ENCODE measurements at places on chromosomes 4 and X.

- DNase-seq = no peak
These were observed 1071.8 kb downstream of the FAT4 start for GRCh38 chr4:126386512-126386911.

DNA sequence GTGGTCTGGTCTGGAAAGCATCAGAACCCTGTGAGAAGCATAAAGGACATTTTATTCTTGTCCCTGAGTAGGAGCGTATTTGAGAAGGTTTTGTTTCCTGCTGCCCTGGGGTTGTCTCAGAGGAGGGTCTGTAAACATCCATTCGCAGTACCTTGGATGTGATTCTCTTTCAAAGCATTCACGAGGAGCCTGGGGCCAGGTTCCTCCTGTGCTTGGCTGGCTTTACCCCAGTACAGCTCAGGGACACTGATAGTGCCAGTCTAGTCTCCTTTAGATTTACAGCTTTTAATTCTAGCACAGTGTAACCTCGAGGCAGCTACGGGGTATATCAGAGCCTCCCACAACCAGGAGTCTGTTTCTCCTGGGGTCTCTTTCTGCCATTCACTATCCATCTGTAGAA, 2.7 kb downstream of the CLRN2 start:
- no peak for DNase-seq

DNA sequence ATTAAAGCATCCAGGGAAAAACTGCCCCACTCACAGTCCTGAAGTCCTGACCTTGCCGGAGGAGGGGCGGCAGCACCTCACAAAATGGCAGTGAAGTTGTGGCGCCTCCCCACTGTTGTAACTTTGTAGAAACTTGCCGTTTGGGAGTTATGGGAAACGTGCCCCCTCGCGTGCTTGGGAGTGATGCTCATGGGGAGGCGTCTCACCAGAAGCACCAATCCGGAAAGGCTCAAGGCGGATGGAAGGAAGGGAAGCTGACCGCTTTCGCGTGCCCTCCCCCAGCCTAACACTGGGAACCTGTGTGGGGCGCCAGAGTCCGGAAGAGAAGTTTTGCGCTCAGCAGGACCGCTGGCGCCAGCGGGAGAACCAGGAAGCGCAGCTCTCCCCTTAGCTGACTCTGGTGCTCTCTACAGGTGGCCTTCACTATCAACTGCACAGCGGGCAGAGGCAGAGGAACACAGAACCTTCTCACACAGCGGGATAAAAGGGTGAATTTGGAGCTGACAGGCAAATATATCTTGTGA, at the start of the genes CT45A10 and SAGE1:
Gene CT45A10 (minus strand): TSS at position 151 of the 524 bp plus-strand sequence. CDS start 8,100 bp downstream, outside the sequence.
Gene SAGE1 (plus strand): TSS at position 423 of the 524 bp plus-strand sequence. CDS start 2,527 bp downstream, outside the sequence.
- no peak for DNase-seq

GRCh38 chrX:7261672-7262332, 113.8 kb upstream of the PUDP start:
- no peak for DNase-seq

DNA sequence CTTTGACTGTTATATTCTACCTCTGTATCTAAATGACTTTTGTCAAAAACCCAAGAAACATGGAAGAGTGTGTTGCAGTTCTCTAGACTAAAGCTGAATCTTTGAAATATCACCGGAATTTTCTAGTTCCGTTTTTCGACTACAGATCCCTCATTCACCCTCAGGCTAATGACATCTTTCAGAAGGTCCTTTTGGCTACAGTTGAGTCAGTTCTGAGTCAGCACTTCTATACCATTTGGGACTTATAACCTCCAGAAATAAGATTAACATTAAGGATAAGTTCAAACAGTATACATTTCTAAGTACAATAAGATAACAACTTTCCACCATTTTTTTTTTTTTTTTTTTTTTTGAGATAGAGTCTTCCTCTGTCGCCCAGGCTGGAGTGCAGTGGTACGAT, 331.0 kb upstream of the CPXCR1 start:
- DNase-seq = no peak

GRCh38 chr4:184851200-184851541, 25.4 kb upstream of the ACSL1 start:
- no peak for DNase-seq

GRCh38 chr4:87007528-87008446, 73.0 kb downstream of the AFF1 start:
- no peak for DNase-seq

- no peak for DNase-seq
These were observed 223.0 kb upstream of the GATB start for GRCh38 chr4:151983854-151984253.

DNA sequence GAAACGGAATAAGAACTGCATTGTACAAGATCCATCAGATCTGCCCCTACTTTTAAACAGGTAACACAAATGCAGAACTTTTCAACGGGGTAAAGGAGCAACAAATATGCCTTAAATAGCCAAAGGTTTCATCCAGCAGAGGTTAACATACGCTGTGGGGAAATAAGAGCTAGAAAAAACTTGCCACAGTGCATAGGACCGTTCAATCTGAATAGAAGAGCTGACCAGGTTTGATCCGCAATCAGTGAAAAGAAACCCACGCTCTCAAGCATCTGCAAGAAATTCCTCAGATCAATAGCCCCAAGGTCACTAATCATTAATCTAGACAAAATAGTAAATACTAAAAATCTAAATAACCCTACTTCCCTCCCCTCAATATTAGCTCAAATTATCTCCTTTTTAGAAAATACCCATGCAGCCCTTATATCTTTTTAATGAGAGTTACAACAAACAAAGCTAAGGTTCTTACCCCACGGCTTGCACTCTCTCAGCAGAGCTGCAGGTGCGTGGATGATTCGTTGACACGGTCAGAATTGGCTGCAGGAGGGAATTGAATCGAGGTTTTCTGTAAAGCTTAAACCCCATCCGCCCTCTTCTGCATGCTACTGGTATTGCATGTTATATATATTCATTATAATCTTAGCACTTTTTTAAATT, at the start of gene TLR10:
Gene TLR10 (minus strand): TSS at position 539 of the 657 bp plus-strand sequence. CDS start 7,400 bp downstream, outside the sequence.
- no peak for DNase-seq

- DNase-seq = no peak
These were observed 729.1 kb downstream of the STPG2 start for GRCh38 chr4:97414161-97414560.

DNA sequence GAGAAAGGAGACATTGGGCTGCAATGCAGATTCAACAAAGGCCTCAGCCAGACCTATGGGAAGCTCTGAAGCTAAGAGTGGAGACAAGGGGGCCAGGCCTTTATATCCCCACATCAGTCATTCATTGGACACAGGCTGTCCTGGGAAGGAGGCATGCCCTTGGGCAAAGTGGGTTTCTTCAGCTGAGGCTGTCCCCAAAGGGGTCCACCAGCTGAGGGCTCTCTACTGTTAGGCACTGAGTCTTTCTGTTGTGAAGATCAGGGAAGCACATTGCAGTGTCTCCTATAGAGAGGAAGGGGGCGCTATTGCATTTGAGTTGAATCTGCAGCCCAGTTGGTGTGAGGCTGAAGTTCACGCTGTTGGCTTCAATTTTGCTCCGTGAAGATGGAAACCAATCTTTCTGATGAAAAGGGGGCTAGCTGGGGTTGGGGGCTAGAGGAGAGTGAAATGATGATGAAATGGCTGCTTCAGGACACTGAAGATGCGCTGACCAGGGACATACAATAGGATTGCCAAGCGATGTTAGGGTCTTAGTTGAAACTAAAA, 48.0 kb downstream of the SLC25A5 start:
- peak; percentile 7 for DNase-seq

DNA sequence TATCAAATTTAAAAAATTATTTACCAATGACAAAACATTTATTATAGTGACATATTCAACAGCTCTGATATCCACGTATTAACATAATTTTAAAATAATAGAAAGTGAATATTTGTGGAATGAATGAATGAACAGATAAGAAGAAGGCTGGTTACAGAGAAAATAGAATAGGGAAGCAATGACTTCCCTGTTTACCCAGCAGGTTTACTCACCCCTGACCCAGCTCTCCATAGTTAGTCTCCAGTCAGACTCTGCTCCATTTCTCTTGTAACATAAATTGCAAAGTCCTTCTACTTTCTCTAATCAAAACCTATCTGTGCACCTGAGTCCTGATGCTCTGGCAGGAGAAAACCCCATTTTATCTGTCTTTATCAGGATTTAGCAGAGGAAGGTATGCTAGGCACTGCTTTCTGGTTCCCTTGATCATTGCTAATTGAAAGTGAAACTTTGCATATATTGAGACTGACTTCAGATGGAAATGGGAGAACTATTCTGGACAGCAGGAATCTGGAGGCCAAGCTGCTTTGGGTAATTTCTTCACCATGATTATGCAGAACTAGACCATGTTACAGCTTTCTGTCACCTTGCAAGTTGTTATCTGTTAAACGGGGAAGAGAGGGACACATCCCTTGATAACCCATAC, 363.0 kb downstream of the FAT4 start:
- DNase-seq = no peak

DNA sequence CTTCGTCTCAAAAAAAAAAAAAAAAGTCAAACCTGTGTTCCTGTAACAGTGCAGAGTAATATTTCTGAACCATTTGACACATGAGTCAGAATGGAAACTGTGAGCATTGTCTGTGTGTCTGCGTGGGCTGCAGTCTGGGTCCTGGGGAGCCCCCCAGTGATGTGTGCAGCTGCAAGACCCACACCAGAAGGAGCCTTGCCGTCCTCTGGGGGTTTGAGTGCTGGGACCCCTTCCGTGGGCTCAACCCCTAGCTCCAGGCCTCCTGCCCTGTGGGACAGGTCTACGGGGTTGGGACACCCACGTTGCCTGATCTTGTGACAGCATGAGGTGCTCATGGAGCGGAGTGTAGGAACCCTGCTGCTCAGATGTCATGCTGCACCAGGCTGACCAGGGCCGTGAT, 43.7 kb downstream of the DDX3X start:
- DNase-seq = no peak

GRCh38 chr4:85455942-85456341, 19.0 kb upstream of the ARHGAP24 start:
- DNase-seq = no peak

- DNase-seq = peak; percentile 33
These were observed 993.9 kb downstream of the PDHA2 start for GRCh38 chr4:96833831-96834230.

- no peak for DNase-seq
These were observed 385.6 kb upstream of the FGF16 start for GRCh38 chrX:77061545-77061944.

GRCh38 chr4:145563293-145563985, 55.7 kb upstream of the MMAA start:
- no peak for DNase-seq

- DNase-seq = peak; percentile 23
These were observed 43.8 kb upstream of the CLDN34 start for GRCh38 chrX:9923357-9923756.

- peak; percentile 46 for DNase-seq
These were observed at the start of gene CXCR3 for GRCh38 chrX:71618303-71618721. Gene CXCR3 (minus strand): TSS chrX:71618511. CDS start chrX:71618449, 62 bp downstream.

GRCh38 chr4:171891038-171891437, 77.8 kb downstream of the GALNTL6 start:
- DNase-seq = no peak

DNA sequence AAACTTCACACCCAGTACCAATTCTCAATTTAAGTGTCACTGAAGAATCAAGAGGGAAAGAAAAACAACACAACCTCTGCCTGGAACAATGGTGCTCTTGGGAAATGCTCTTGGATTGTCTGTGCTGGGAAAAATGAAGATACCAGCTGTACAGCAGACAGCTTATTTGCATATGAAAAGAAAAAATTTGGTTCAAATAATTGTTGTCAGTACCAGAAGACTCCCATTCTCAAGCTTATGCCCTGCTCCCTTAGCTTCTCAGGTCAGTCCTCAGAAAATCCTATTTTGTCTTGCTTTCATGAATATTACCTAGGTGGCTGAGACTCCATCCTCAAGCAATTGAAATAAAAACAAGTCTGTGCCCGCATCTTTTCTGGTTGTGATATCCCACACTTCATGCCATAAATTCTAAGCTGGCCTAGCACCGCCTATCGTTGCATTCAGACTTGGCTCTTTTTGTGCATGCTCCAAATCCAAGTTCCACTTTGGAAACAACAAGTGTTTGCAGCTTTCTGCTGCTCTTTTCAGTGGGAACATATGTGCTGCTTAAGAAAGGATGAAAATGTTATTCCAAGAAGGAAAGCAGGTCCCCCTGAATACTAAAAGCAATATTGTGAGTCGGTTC, 431.6 kb downstream of the INPP4B start:
- DNase-seq = no peak

GRCh38 chr4:40265910-40266274, 69.1 kb downstream of the RHOH start:
- no peak for DNase-seq
